ENCODE measurements at places on chromosomes 11 and 22.

DNA sequence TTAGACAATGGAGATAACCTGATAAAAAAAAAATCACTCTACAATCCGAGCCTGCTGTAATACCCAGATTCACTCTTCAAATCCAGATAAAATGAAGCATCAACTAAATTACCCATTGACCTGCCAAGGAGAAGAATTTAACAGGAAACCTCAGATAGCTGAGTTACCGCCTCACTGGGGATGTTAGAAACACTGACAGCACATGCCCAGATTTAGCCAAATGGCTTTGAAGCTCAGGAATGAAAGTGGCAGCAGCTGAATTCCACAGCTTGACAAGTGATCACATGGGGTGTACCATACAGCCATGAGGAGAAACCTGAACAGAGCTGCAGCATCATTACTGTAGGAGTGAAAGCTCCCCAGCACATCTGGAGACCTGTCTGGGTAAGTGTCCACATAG, 807.6 kb downstream of the DLG2 start:
- DNase-seq, result no peak

- no peak for DNase-seq
These were observed 45.4 kb upstream of the GLYATL1 start for GRCh38 chr11:58893899-58894298.

DNA sequence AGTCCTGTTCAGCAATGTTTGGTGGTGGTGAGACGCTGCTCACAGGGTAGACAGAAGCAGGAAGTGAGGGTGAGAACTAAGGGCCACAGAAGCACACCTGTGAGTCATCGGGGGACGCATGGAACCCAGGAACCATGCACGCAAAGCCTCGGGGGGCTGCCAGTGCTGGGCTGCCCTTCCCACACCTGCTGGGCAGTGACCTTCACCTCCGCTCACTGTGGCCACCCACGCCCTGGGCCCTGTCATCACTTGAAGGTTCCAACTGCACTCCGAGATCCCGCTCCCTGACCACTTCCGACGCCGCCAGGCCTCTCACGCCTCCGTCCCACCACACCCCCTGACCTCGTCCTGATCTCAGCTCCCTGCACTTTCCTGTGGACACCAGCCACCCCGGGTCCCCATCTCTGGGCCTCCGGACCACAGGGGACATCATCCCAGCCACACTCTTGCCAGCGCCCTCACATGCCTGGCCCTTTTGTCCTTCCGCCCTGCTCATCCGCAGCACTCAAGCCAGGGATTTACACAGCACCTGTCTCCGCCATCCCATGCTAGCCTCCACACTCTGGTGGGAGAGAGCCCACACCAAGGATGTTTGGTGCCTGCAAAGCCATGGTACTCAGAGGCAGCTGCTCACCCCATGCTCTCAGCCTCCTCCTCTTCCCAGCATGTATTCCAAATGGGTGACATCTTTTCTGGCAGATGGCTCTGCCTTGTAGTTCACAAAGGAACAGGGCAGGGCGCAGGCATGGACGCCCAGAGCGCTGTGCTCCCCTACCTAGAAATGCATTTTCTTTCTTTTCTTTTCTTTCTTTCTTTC, 23.1 kb upstream of the ATXN10 start:
- no peak for DNase-seq

- DNase-seq, result no peak
These were observed 326.5 kb downstream of the BUD13 start for GRCh38 chr11:116446048-116446941.

- no peak for DNase-seq
These were observed 15.0 kb downstream of the KCNE3 start for GRCh38 chr11:74452366-74452765.

DNA sequence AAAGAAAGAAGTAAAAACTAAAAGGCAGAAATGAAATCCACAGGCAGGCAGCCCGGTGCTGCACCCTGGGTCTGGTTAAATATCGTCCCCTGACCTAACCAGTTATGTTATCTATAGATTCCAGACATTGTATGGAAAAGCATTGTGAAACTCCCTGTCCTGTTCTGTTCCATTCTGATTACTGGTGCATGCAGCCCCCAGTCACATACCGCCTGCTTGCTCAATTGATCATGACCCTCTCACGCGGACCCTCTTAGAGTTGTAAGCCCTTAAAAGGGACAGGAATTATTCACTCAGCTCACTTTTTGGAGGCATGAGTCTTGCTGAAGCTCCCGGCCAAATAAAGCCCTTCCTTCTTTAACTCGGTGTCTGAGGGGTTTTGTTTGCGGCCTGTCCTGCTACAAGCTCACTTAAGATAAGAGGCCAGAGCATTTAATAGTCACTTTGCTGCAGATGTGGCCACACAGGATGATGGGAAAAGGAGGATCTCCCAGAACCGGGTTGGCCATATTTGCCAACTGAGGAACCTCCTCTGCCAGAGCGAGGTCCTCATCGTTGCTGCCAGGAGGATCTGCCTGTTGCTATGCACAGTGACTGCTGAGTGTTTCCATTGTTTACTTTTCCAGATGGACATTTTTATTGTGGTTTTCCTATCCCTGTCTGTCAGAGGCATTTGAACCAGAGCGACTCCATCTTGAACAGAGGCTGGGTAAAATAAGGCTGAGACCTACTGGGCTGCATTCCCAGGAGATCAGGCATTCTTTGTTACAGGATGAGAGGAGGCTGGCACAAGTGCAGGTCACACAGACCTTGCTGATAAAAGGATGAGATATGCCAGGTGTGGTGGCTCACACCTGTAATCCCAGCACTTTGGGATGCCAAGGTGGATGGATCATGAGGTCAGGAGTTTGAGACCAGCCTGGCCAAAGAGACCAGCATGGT, 10.2 kb downstream of the C11orf96 start:
- DNase-seq, result no peak

GRCh38 chr11:81673001-81673400, 1060.7 kb downstream of the FAM181B start:
- DNase-seq, result no peak

DNA sequence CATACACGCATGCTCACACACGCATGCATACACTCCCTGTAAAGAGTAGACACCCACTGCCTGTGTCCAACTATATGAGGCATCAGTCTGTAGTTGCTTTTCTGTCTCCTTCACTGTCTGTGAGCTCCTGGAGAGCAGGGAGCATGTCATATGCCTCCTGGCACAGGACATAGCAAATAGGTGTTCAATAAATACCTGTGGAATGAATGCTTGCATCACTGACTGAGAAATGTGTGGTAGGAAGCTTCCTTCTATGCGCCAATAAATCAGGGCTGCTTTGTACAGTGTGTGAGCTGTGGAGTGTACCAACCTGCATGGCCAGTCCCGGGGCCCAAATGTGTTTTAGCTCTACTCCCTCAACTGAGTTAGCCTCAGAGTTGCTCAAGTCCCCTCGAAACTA, 37.2 kb upstream of the NAV2 start:
- DNase-seq, result no peak

GRCh38 chr22:17549655-17550054, 13.6 kb upstream of the SLC25A18 start:
- DNase-seq, result no peak

DNA sequence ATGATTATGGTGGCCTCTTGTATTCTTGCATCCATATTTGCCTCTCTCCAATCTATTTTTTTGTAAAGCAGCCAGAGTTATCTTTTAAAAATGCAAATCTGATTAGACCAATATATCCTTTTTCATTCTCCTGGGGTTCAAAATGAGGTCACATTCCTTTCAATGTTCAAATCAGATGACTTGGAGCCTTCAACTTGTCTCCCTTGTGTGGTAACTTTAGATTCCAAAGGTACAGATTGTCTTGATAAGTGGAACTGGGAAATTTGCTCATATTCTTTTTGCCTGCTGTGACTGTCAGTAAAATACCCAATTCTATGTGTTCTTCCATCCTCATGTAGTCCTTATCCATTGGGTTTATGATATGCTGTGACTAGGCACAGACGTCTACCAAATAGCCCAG, 15.1 kb upstream of the CAPRIN1 start:
- DNase-seq, result no peak

GRCh38 chr11:12842933-12843636, 166.0 kb upstream of the RASSF10 start:
- no peak for DNase-seq

DNA sequence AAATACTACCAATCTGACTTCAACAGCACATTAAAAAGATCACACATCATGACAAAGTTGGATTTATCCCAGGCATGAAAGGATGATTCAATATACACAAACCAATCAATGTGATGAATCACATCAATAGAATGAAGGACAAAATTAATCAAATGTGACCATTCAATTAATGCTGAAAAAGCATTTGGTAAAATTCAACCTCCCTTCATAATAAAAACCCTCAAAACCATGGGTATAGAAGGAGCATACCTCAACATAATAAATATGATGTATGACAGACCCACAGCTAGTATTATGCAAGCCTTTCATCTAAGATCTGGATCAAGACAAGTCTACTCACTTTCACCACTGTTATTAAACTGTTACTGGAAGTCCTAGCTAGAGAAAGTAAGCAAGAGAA, 921.7 kb upstream of the RAG2 start:
- no peak for DNase-seq
